ENCODE measurements at places on chromosomes 3 and 15.

GRCh38 chr15:74293021-74293810 lies 57.1 kb downstream of the CCDC33 start:
- no peak overlapping the region for H3K4me3 ChIP-seq
- DNase-seq = no peak
- H3K27me3 ChIP-seq = no peaks in the 10 kb centered on the region
- H3K27ac ChIP-seq = no peak overlapping the region

GRCh38 chr15:79966634-79967297 lies 4.2 kb downstream of the BCL2A1 start:
- H3K4me1 ChIP-seq = no peaks in the 10 kb centered on the region
- H3K27ac ChIP-seq = no peak overlapping the region
- no peak overlapping the region for H3K4me3 ChIP-seq
- H3K27me3 ChIP-seq = no peaks in the 10 kb centered on the region
- no peaks in the 10 kb centered on the region for H3K36me3 ChIP-seq

DNA sequence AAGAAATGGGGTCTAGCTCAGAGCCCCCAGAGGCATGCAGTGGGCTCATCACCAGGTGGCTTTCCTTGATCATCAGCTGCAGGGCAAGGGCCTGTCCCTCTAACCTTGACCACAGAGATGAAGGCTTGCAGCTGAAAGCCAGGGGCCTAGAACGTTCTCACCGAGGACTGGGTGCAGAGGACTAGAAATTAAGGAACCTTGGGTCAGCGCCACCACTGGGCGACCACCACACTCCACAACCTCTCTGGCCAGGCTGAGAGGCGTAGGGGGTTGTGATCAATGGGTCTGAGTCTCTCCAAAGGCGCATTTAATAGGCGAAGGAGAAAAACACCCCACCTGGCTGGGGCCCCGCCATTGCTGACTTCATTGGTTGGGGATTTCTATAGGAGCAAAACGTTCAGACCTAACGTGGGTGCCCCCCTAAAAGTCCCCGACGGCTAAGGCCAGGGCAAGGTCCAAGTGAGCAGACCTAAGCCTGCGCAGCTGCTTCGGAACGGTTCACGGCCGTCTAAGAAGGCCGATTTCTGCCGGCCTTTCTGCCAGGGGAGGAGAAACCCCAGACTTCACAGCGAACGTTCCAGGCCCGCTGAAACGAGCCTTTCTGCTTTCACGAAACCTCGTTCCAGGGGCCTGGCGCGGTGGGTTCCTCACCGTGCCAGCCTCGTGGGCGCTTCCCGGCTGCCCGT lies 915 bp downstream of the BCL2L10 start:
- peaks cover 5% of the 10 kb centered on the region for H3K4me1 ChIP-seq
- no peak overlapping the region for H3K27ac ChIP-seq
- H3K27me3 ChIP-seq = no peaks in the 10 kb centered on the region

DNA sequence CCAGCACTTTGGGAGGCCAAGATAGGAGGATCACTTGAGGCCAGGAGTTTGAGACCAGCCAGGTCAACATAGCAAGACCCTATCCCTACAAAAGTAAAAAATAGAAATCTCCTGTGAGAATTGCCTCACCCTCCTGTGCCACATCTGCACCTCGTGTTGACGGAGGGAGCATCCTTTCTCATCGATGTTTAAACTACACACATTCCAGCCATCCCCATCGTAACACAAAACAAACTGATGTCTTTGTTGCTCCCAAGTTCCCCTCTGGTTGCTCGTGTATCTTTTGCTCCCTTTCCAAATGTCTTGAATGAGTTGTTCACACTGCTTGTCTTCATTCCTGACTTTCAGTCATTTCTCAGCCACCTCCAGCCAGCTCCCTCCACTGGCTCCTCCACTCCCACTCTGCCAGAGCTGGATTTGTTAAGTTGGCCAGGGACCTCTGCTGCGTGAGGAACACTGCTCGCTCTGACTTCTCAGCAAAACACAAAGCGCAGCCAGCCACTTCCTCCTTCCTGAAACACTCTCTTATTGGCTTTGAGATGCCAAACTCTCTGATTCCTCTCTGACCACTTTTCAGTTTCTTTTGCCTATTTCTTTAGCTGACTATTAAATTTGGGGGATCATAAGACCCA lies 53.6 kb upstream of the ATP13A3 start:
- no peaks in the 10 kb centered on the region for H3K36me3 ChIP-seq
- H3K27ac ChIP-seq = no peak overlapping the region
- peaks cover 19% of the 10 kb centered on the region for H3K4me1 ChIP-seq
- H3K4me3 ChIP-seq = no peak overlapping the region
- H3K27me3 ChIP-seq = no peaks in the 10 kb centered on the region

DNA sequence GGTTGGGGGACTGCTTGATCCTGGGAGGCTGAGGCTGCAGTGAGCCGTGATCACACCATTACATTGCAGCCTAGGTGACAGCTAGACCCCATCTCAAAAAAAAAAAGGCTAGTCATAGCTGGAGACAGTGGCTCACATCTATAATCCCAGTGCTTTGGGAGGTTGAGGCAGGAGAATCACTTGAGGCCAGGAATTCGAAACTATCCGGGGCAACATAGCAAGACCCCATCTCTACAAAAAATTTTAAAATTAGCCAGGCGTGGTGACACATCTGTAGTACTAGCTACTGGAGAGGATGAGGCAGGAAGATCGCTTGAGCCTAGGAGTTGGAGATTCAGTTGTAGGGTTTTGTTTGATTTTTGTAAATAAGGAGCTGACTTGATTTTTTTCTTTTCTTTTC lies 45.6 kb downstream of the KNL1 start:
- H3K27ac ChIP-seq = no peak overlapping the region
- no peaks in the 10 kb centered on the region for H3K36me3 ChIP-seq
- H3K27me3 ChIP-seq = no peaks in the 10 kb centered on the region

DNA sequence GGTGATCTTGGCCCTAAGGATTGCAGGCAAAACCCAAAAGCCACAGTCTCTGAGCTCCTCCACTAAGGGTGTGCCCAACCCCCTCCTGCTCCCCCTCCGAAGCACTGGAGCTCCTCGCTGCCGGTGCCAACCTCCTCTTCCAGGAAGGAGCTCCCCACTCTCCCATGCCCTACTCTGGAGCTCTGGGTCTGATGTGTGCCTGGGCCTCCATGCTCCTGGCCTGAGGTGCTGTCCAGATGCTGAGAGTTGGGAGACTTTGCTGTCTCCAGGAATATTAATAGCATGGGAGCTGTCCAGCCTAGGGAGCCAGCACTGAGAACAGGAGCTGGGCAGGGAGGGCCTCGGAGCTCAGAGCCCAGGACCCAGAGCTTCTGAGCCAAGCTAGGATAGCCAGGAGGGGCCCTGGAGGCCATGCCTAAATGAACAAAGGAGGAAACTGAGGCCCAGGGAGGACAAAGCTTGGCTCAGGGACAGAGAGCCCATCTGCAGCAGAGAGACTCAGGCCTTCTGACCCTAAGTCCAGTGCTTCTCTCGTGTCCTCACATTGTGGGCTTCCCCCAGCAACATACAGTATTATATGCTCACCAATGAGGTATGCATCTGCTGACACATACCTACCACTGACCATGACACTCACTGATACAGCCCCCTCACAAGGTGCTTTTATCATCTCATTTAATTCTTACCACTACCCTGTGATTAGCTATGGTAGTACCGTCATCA lies 36.9 kb upstream of the HERC1 start:
- no peak overlapping the region for H3K27ac ChIP-seq
- no peaks in the 10 kb centered on the region for H3K36me3 ChIP-seq
- no peak for DNase-seq

GRCh38 chr3:124318656-124319055 lies 326.7 kb upstream of the ROPN1 start:
- H3K4me1 ChIP-seq = no peaks in the 10 kb centered on the region
- H3K4me3 ChIP-seq = no peak overlapping the region
- H3K27ac ChIP-seq = no peak overlapping the region

- H3K4me1 ChIP-seq = no peaks in the 10 kb centered on the region
- DNase-seq = no peak
- H3K4me3 ChIP-seq = no peak overlapping the region
- H3K36me3 ChIP-seq = no peaks in the 10 kb centered on the region
- no peaks in the 10 kb centered on the region for H3K27me3 ChIP-seq
Measured at GRCh38 chr3:180176059-180176458, 139.3 kb upstream of the PEX5L start.

DNA sequence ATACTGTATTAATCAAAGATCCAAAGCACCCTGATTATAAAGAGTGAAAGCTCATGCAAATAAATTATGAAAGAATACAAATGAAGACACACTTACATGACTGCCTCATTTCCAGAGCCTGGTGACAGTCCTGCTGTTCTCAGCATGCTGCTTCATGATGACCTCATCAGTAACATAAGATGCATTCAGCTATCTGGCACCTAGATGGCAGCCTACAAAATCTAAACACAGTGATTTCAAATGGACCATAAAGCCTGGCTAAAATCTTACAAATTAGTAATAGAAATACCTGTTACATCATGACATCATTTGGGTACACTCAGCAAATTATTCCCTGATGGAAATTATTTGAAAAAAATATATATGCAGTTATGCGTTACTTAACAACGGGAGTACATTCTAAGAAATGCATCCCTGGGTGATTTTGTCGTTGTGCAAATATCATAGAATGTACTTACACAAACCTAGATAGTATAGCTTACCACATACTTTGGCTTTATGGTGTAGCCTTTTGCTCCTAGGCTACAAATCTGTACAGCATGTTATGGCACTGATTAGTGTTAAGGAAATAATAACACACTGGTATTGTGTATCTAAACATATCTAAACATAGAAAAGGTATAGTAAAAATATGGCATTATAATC lies 207.2 kb downstream of the EPHA3 start:
- no peak overlapping the region for H3K4me3 ChIP-seq
- no peak overlapping the region for H3K27ac ChIP-seq
- no peaks in the 10 kb centered on the region for H3K4me1 ChIP-seq
- no peaks in the 10 kb centered on the region for H3K27me3 ChIP-seq

DNA sequence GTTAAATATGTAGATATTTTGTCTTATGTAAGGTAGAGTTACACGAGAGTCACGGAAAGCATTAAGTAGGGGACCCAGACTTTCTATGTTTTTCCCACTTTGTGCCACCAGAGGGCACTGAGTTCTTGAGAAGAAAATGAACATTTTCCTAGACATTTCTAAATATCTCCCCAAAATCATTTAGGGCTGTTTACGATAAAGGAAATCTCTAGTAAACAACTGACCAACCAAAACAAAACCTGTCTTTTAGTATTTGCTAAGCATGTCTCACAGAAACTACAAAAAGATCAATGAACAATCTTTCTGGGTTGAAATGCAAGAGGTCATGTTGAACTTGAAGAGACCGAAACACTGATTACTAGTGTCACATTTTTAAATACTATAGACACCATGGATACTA lies 16.1 kb downstream of the POU1F1 start:
- no peaks in the 10 kb centered on the region for H3K36me3 ChIP-seq
- no peaks in the 10 kb centered on the region for H3K4me1 ChIP-seq
- peak; percentile 20 for DNase-seq

GRCh38 chr15:86948719-86949118 lies 869.0 kb downstream of the AGBL1 start:
- H3K27me3 ChIP-seq = no peaks in the 10 kb centered on the region
- H3K36me3 ChIP-seq = no peaks in the 10 kb centered on the region
- H3K27ac ChIP-seq = no peak overlapping the region

DNA sequence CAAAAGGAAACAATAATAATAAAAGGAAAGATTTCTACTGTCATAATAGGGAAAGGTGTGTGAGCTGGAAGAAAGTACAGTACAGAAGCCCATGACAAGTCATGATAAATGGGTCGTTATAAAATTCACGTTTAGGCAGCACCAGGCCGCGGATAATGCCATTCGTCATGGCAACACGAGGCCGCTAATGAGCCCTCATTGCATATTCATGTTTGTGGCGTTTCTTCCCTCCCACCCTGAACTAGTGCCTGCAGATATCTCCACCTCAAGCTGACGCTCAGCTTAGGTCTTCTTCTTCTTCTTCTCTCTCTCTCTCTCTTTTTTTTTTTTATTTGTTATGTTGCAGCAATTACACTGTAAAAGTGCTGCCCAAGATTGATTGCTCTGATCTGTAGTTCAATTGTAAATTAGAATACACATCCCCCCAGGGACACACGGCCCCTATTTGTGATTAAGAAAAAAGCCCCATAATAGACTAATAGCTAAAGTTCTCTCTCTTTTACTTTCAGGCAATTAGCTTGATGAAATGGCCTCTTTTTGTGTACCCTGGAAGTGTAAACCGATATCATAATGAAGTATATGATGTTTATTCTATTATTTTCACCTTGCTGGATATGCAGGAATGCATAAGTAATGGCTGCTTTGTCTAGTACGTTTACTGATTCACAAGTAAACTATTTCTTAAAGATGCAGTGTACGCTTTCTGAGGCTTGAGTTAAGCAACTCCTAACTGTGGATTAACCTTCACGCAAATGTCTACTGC lies 61.9 kb upstream of the NR2F2 start:
- DNase-seq = no peak
- no peaks in the 10 kb centered on the region for H3K27me3 ChIP-seq
- H3K27ac ChIP-seq = no peak overlapping the region
- H3K4me3 ChIP-seq = no peak overlapping the region
- peaks cover 48% of the 10 kb centered on the region for H3K36me3 ChIP-seq

DNA sequence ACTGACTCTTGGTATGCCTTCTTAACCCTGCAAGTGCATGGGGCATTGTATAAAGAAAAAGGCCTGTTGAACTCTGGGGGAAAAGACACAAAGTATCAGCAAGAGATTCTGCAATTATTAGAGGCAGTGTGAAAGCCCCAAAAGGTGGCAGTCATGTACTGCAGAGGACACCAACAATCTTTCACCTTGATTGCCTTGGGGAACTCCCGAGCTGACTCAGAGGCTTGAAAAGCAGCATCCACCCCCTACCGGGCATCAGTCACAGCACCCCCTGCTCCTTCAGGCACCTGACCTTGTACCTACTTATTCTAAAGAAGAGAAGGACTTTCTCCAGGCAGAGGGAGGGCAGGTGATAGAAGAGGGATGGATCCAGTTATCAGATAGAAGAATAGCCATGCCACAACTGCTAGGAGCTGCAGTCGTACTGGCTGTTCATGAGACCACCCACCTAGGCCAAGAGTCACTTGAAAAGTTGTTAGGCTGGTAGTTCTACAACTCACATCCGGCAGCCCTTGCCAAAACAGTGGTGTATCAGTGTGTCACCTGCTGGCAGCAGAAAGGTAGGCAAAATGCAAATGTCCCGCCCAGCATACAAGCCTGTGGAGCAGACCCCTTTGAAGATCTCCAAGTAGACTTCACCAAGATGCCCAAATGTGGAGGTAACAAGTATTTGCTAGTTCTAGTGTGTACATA lies 241.6 kb upstream of the CNTN6 start:
- no peak for DNase-seq
- H3K36me3 ChIP-seq = no peaks in the 10 kb centered on the region
- no peak overlapping the region for H3K27ac ChIP-seq

- H3K36me3 ChIP-seq = no peaks in the 10 kb centered on the region
- no peak overlapping the region for H3K27ac ChIP-seq
- H3K4me3 ChIP-seq = no peak overlapping the region
- no peak for DNase-seq
- no peaks in the 10 kb centered on the region for H3K27me3 ChIP-seq
Measured at GRCh38 chr3:122364490-122364889, 18.5 kb downstream of the MIX23 start.

DNA sequence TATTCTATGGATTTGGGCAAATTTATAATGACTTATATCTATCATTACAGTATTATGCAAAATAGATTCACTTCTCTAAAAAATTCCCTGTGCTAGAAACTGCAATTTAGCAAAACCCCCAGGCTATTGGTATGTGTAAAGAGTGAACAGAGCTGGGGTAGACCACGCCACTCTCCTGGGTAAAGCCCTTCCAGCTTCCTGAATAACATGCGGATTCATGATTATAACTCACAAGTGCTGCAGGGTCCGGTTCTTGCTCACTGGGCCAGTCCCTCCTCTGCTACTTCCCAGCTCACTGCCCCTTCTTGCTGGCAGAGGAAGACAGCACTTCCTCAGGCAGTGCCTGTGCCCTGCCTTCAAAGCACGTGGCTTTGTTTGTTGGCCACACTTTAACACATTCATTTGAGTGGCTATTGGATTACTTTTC lies 4.1 kb downstream of the CD80 start:
- H3K4me1 ChIP-seq = no peaks in the 10 kb centered on the region
- no peaks in the 10 kb centered on the region for H3K27me3 ChIP-seq
- no peaks in the 10 kb centered on the region for H3K36me3 ChIP-seq
- no peak overlapping the region for H3K27ac ChIP-seq
- DNase-seq = no peak
